ENCODE measurements at places on chromosomes 12 and 14. TPM values are rescaled to one million over a fixed set of nuclear protein-coding genes. Genes with fewer than 3 reads are reported as not detected.

The HCAR2 gene
- not detected for total RNA-seq

The KCNC2 gene
- not detected for total RNA-seq

The OTOGL gene
- not detected for total RNA-seq

The ADSS1 gene
- 2.8 TPM for total RNA-seq

DNA sequence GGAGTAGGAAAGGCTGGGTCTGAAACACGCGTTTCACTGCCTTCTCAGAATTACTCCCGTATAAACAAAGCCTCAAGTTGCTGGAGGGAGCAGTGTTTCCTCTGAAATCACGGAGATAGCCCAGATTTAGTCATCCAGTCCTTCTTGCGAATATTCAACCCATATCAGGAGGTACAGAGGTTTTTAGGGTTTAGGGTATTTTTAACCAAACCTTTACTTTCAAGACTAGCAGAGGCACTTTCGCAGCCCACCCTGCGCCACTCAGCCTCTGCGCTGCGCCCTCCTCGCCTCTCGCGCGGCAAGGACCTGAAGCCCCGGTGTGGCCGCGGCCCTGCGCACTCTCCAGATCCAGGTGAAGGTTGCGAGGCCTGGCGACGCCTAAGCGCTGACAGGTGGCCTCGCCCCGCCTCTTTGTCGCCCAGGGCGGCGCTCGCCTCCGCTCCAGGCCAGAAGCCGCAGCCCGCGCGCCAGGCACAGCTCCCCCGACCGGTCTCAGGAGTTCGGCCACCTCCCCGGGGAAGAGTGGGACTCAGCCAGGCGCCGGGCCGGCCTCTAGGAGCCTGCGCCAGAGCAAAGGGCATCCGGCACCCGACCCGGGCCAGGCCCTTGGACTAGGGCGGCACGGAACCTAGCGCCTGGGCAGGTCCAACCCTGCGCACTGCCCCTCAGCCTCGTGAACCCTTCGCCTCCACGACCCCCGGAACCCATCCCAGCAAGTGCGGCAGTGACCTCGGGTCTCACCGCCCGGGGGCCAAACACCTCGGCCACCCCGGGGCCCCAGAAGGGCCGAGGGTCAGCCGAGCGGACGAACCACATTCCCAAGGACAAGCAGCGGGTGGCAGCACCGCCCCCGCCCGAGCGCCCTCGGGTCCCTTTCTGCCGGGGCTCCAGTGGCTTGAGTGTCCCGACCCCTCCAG lies 1.8 kb upstream of the SAMD4A start:
- peaks cover 11% of the 10 kb centered on the region for H3K4me1 ChIP-seq
- H3K27ac ChIP-seq, result no peak overlapping the region
- DNase-seq, result peak; percentile 77
- H3K4me3 ChIP-seq, result peak overlapping the region; percentile 87
- no peaks in the 10 kb centered on the region for H3K36me3 ChIP-seq

The AMIGO2 gene
- total RNA-seq, result 20.5 TPM

The ARHGDIB gene
- total RNA-seq, result 1,244 TPM

GRCh38 chr14:55545779-55546178 lies 34.2 kb upstream of the KTN1 start:
- no peaks in the 10 kb centered on the region for H3K36me3 ChIP-seq
- H3K4me3 ChIP-seq, result no peak overlapping the region
- H3K27me3 ChIP-seq, result no peaks in the 10 kb centered on the region
- H3K4me1 ChIP-seq, result no peaks in the 10 kb centered on the region

GRCh38 chr12:92778525-92778924 lies 75.7 kb downstream of the PLEKHG7 start:
- no peaks in the 10 kb centered on the region for H3K4me1 ChIP-seq
- DNase-seq, result no peak
- H3K27me3 ChIP-seq, result no peaks in the 10 kb centered on the region
- no peak overlapping the region for H3K4me3 ChIP-seq
- peaks cover 25% of the 10 kb centered on the region for H3K36me3 ChIP-seq
- H3K27ac ChIP-seq, result no peak overlapping the region

DNA sequence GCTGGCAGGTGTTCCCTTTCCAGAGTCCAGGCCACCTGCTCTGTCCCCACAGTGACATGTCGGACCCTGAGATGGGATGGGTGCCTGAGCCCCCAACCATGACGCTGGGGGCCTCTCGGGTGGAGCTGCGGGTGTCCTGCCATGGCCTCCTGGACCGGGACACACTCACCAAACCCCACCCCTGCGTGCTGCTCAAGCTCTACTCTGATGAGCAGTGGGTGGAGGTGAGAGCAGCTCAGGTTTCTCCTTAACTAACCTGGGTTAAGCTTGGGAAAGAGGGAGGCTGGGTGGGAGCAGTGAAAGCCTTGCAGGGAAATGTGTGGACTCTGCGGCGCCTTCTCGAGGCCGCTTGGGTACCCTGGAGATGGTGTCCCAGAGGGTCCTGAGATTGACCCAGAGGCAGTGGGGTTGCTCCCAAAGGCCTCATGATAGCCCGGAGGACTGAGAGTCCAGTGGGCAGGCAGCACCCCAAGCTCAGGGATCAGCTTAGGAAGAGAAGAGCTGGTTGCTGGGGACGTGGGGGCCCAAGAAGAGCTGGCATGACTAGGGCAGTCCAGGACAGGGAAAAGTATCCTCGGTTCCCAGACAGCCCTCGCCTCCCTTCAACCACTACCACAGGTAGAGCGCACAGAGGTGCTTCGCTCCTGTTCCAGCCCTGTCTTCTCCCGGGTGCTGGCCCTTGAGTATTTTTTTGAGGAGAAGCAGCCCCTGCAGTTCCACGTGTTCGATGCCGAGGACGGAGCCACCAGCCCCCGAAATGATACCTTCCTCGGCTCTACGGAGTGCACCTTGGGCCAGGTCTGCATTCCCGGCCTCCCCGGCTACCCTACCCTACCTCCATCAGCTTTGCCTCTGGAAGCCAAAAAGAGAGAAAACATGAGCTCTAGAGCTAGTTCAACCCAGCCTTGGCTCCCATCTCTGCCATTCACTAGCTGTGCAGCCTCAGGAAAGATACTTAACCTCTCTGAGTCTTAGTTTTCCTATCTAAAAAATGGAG lies 1.8 kb downstream of the CPNE6 start:
- peaks cover 2% of the 10 kb centered on the region for H3K27me3 ChIP-seq
- no peaks in the 10 kb centered on the region for H3K36me3 ChIP-seq
- H3K4me3 ChIP-seq, result no peak overlapping the region
- DNase-seq, result no peak

- H3K36me3 ChIP-seq, result no peaks in the 10 kb centered on the region
- H3K27ac ChIP-seq, result no peak overlapping the region
- H3K4me3 ChIP-seq, result no peak overlapping the region
These were observed 44.4 kb downstream of the PLEKHG7 start for GRCh38 chr12:92747151-92747550.

The GNB3 gene
- 3.1 TPM for total RNA-seq

The SLC24A4 gene
- not detected for total RNA-seq

- H3K27me3 ChIP-seq, result peaks cover 17% of the 10 kb centered on the region
- H3K4me3 ChIP-seq, result no peak overlapping the region
- no peaks in the 10 kb centered on the region for H3K36me3 ChIP-seq
- H3K27ac ChIP-seq, result no peak overlapping the region
- H3K4me1 ChIP-seq, result peaks cover 5% of the 10 kb centered on the region
These were observed 94.2 kb upstream of the CEP83 start for GRCh38 chr12:94553875-94554274.

GRCh38 chr14:100193417-100194357 lies 34.2 kb upstream of the DEGS2 start:
- peaks cover 8% of the 10 kb centered on the region for H3K4me1 ChIP-seq
- H3K36me3 ChIP-seq, result no peaks in the 10 kb centered on the region
- H3K27me3 ChIP-seq, result no peaks in the 10 kb centered on the region
- peak overlapping the region; percentile 75 for H3K4me3 ChIP-seq
- peak overlapping the region; percentile 93 for H3K27ac ChIP-seq
- DNase-seq, result peak; percentile 44

The SRRM4 gene
- total RNA-seq, result not detected

GRCh38 chr14:103443111-103443510 lies 57.9 kb downstream of the MARK3 start:
- no peak overlapping the region for H3K4me3 ChIP-seq
- peaks cover 6% of the 10 kb centered on the region for H3K4me1 ChIP-seq
- no peaks in the 10 kb centered on the region for H3K27me3 ChIP-seq
- DNase-seq, result no peak
- H3K27ac ChIP-seq, result no peak overlapping the region
- H3K36me3 ChIP-seq, result peaks cover 18% of the 10 kb centered on the region

The CFAP54 gene
- 1.8 TPM for total RNA-seq

The PAH gene
- total RNA-seq, result not detected
